ENCODE measurements at places on chromosomes 5 and 9. TPM values are rescaled to one million over a fixed set of nuclear protein-coding genes. Genes with fewer than 3 reads are reported as not detected.
A peak's percentile ranks its signal among the peaks of the same experiment; 100 is the strongest.

DNA sequence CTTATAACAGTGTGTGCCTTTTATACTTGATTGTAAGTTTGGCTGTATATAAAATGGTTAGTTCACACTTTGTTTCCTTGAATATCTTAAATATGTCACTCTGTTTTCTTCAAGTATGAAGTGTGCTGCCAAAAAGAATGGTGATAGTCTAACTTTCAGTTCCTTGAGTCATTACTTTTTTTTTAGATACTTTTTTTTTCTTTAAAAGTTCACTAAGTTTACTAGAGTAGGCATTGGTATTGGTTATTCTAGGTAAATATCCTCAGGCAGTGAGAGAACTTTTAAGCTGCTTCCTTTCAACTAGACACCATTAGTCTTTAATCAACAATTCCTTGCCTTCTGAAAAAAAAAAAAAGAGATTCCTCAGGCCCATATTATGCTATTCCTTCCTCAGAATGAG is 41.9 kb downstream of the SPEF2 start:
- H3K4me1 ChIP-seq: no peaks in the 10 kb centered on the region
- H3K27ac ChIP-seq: no peak overlapping the region
- no peaks in the 10 kb centered on the region for H3K36me3 ChIP-seq
- no peak for DNase-seq

DNA sequence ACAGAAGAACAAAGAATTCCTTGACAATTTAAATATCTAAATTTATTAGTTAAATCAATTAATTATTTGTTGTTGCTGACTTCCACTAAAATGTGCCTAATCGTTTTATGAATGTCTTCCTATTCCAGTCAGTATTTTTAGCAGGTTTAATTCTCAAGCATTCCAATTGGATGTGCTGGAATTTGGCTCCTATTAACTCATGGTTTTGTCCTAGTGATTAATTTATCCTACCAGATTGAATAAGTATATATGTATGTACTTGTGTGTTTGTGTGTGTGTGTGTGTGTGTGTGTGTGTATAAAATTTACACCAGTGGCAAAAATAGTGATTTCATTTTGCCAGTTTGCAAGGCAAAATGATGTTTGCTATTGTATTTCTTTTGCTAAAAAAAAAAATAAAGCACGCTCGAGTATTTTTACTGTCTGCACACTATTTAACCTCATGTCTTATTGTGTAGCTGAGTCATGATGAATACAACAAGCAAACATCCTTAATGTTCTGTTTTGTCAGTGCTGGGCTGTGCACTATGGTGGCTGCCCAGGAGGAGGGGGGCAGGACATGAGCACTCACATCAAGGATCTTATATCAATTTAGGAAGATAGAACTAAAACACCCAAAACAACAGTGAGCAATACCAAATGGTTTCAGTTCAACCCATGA is 375.5 kb downstream of the PDE4D start:
- no peaks in the 10 kb centered on the region for H3K4me1 ChIP-seq
- DNase-seq: no peak
- no peak overlapping the region for H3K27ac ChIP-seq
- no peaks in the 10 kb centered on the region for H3K36me3 ChIP-seq
- no peak overlapping the region for H3K4me3 ChIP-seq
- H3K27me3 ChIP-seq: no peaks in the 10 kb centered on the region

DNA sequence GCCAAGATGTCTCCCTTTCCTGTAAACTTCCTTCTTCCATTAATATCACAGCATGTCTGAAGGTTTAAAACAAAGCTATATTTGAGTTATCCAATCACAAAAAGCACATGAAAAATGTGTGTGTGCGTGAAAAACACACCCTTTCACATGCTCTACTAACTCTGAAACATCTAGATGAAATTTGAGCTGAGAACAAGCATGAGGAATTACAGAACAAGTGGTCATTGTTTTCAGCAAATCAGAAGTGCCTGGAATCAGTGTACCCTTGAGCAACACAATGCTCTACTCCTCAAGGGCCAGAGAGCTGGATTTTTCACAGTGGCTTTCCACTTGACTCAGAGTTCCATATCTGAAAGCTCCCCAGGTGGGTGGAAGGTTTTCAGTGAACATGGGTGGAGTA is 255.9 kb downstream of the PSAT1 start:
- peak; percentile 3 for DNase-seq
- no peak overlapping the region for H3K27ac ChIP-seq
- no peaks in the 10 kb centered on the region for H3K36me3 ChIP-seq
- H3K4me3 ChIP-seq: no peak overlapping the region
- peaks cover 10% of the 10 kb centered on the region for H3K4me1 ChIP-seq

GRCh38 chr9:27626244-27627187 is 53.2 kb upstream of the C9orf72 start:
- H3K4me1 ChIP-seq: no peaks in the 10 kb centered on the region
- no peaks in the 10 kb centered on the region for H3K36me3 ChIP-seq
- no peak overlapping the region for H3K4me3 ChIP-seq
- no peaks in the 10 kb centered on the region for H3K27me3 ChIP-seq

- H3K4me3 ChIP-seq: no peak overlapping the region
- no peaks in the 10 kb centered on the region for H3K36me3 ChIP-seq
- H3K27ac ChIP-seq: no peak overlapping the region
- H3K27me3 ChIP-seq: no peaks in the 10 kb centered on the region
- no peak for DNase-seq
These were observed 9.1 kb downstream of the IFNA5 start for GRCh38 chr9:21295992-21296391.

DNA sequence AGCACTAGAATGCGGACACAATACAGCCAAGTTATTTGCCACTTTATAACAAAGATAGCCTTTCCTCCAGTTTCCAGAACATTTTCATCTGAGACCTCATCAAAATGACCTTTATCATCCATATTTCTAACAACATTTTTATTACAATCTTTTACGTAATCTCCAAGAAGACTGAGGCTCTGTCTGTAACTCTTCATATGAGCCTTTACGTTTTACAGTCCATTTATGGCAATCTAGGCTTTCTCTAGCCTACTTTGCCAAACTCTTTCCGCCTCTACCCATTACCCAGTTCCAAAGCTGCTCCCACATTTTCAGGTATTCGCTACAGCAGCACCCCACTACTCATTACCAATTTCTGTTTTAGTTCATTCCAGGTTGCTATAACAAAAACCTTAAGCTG is 8.2 kb upstream of the SEMA5A start:
- no peaks in the 10 kb centered on the region for H3K4me1 ChIP-seq
- no peak for DNase-seq
- no peaks in the 10 kb centered on the region for H3K27me3 ChIP-seq
- H3K36me3 ChIP-seq: no peaks in the 10 kb centered on the region
- no peak overlapping the region for H3K27ac ChIP-seq

DNA sequence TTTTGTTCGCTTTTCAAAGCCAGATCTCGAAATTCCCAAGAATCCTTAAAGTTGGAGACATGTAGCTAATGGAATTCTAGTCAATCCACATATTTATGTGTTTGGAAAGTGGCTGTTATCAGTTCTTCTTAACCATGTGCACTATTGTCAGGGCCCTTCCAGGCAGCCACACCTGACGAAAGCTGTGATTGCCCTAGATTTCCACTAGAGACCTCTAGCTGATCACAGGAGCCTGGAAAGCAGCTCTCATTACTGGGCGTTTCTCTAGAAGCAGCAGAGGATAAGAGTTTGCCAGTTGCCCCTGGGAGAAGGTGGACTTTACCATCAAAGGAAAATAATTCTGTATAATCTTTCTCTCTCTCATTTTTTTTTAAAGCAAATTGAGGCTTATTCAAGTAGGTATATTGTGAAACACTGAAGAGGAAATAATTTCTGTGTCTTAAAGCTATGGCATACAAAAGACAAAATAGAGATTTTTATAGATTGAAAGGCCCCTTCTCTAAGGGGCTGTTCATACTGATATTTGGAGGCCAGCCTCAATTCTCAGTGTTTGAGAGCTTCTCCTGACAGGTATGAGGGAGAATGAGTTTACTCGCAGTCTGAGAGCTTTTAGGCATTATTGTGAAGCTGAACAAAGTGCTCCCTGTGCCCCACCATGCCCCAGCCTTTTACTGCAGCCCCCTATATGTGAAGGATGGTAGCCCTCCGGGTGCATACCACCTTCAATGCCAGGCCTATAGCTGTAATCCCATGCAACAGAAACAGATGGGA is 405.4 kb upstream of the ACTBL2 start:
- H3K27ac ChIP-seq: no peak overlapping the region
- H3K4me1 ChIP-seq: no peaks in the 10 kb centered on the region
- peak; percentile 58 for DNase-seq

DNA sequence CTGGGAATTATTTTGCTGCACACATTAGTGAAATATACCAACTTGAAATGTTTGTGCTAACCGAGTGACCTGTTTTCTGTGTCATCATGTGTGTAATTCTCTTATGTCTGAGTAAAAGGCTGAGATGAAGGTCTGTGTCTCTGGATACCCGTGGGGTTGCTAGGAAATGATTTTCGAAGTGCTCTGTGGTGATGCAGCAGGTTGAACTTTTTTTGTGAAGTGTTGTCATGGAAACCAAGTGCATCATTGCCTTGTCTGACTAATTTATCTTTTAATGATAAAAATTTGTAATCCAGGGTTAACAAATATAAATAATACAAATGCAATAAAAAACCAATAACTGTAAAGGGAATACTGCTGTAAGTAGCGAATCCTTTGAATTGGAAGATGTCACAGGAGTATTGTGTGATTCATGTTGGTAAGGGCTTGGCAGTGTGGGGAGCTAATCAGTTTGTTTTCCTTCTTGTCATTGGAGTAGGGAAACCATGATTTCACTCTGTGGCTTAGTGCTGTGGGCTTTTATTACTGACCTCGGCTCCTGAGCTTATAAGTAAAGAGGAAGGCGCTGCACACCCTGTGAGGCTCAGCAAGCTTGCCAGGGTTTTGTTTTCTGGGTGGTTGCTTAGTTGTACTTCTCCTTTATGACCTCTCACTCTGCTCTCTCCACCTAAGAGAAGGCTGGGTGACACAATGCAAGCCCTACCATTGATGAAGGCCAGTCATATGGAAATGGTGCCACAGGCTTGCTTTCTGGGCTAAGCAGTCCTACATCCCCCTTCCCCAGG is 22.3 kb downstream of the PDE8B start:
- H3K36me3 ChIP-seq: no peaks in the 10 kb centered on the region
- no peaks in the 10 kb centered on the region for H3K27me3 ChIP-seq
- H3K4me3 ChIP-seq: no peak overlapping the region
- no peak for DNase-seq

DNA sequence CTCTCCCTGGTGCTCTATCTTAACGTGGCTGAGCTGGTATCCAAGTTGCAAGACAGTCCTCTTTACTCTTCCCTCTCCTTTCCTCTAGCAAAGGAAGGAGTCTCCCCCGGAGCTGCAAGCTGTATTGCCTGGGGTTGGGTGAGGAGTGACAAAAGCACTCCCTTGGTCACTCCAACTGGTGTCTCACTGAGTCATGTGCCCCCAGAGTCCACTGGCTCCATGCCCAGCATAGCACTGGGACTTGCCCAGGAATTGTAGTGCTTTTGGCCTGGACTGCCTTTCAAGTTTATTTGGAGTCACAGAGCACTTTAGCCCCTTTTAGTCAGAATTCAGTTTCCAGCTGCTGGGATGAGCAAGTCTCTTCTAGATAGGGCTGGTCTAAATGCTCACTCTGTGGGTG is 82.6 kb upstream of the FST start:
- H3K36me3 ChIP-seq: no peaks in the 10 kb centered on the region
- no peaks in the 10 kb centered on the region for H3K4me1 ChIP-seq
- H3K27me3 ChIP-seq: no peaks in the 10 kb centered on the region
- no peak overlapping the region for H3K4me3 ChIP-seq

- no peaks in the 10 kb centered on the region for H3K27me3 ChIP-seq
- no peaks in the 10 kb centered on the region for H3K4me1 ChIP-seq
- DNase-seq: no peak
- H3K4me3 ChIP-seq: no peak overlapping the region
- H3K36me3 ChIP-seq: no peaks in the 10 kb centered on the region
These were observed 245.6 kb downstream of the LURAP1L start for GRCh38 chr9:13020146-13021040.

The DDX4 gene
- not detected for total RNA-seq

The SLC6A7 gene
- total RNA-seq: not detected
